Activated CD4-positive, alpha-beta T cell treated with anti-CD3 and anti-CD28 coated beads for 24 hours (primary cell): ENCODE measurements at places on chromosomes 12 and 14.

DNA sequence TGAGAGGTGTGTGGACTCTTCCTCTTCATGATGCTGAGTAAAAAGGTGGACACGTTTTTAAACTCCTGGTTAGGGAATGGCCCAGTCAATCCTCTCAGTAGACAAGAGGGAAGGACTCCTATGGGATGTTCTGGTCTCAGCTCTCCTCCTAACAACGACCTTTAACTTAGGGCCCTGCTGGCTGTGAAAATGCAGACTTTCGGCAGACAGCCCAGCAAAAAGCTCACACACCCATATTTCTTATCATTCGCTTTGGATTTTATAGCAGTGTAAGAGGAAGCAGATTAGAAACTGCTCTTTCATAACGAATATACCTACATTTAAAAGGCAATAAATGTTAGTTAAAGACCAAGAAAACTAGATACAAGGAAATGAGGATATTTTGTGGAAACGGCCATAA is 18.0 kb upstream of the YARS2 start:
- no peak for DNase-seq

DNA sequence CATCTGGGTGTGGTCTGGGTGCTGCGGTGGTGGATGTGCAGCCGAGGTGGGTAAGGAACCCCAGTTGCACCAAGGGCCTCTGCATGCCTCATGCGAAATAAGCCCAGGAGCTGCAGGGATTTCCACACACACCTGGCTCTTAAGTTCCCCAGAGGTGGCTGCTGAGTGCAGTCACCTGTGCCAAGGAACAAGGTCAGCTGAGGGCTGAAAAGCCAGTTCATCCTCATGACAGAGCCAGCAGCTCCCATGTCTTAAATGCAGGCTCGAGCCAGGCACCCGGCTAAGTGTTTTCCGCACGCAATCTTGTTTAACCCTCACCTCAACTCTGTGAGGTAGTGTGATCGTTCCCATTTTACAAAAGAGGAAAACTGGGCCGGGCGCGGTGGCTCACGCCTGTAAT is 9.7 kb downstream of the HVCN1 start:
- DNase-seq: no peak

DNA sequence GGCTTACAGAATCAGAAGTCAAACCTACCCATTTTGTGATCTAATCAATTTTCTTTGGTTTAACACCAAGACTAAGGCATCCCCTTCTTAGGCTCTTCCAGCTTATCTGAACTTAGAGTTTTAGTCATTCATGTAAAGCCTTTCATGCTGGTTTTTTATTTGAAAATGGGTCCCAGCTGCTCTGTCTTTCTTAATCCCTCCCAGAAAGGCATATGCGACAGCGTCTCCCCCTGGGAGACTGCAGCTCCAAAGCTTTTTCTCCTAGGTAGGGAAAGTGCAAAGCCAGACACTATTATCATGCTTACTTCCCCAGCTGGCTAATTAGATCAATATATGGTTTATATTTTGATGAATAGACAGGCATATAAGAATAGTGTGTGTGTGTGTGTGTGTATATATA is 96.6 kb upstream of the E2F7 start:
- no peak for DNase-seq

- DNase-seq: no peak
These were observed 2.0 kb upstream of the AP1G2 start for GRCh38 chr14:23569443-23570151.

GRCh38 chr14:89165189-89166181 is 251.5 kb downstream of the FOXN3 start:
- DNase-seq: no peak

- DNase-seq: no peak
These were observed 26.0 kb downstream of the PPFIBP1 start for GRCh38 chr12:27549801-27550652.
